ENCODE measurements at places on chromosomes 2 and 18. TPM values are rescaled to one million over a fixed set of nuclear protein-coding genes. Genes with fewer than 3 reads are reported as not detected.

Gene YIPF4
- 67.6 TPM for total RNA-seq

Gene ARHGAP25
- 0.93 TPM for total RNA-seq

Gene UGT1A10
- not detected for total RNA-seq

Gene SLC39A6
- 49.7 TPM for total RNA-seq

Gene STK11IP
- 24.2 TPM for total RNA-seq

Gene PLEK
- total RNA-seq = not detected

Gene KCNE4
- total RNA-seq = not detected

Gene PLCL1
- total RNA-seq = 0.12 TPM

Gene MEMO1
- 54.6 TPM for total RNA-seq

Gene DARS1
- 66.5 TPM for total RNA-seq

Gene SLC9A4
- not detected for total RNA-seq

Gene CNRIP1
- total RNA-seq = 2.4 TPM

Gene KCNK3
- not detected for total RNA-seq

Gene LYPD6
- total RNA-seq = 3.2 TPM

Gene CCL20
- total RNA-seq = 18.0 TPM

Gene KIF1A
- total RNA-seq = not detected

Gene HOXD3
- not detected for total RNA-seq

Gene CUL3
- total RNA-seq = 65.5 TPM

Gene CD226
- 2.6 TPM for total RNA-seq

Gene EPHA4
- 2.0 TPM for total RNA-seq

Gene UGT1A8
- not detected for total RNA-seq

Gene SLC16A14
- 0.56 TPM for total RNA-seq

Gene GCG
- not detected for total RNA-seq

Gene UGT1A4
- total RNA-seq = 0.12 TPM

Gene MARCHF4
- total RNA-seq = 0.17 TPM

All from MCF 10A (cell line).